ENCODE measurements at places on chromosomes 2 and 18.

GRCh38 chr2:208725280-208725679, 318.7 kb downstream of the PTH2R start:
- DNase-seq, result no peak

- no peak for DNase-seq
These were observed 128.7 kb downstream of the MEP1B start for GRCh38 chr18:32318581-32318980.

- DNase-seq, result no peak
These were observed 251.3 kb downstream of the MYCN start for GRCh38 chr2:16191431-16192200.

DNA sequence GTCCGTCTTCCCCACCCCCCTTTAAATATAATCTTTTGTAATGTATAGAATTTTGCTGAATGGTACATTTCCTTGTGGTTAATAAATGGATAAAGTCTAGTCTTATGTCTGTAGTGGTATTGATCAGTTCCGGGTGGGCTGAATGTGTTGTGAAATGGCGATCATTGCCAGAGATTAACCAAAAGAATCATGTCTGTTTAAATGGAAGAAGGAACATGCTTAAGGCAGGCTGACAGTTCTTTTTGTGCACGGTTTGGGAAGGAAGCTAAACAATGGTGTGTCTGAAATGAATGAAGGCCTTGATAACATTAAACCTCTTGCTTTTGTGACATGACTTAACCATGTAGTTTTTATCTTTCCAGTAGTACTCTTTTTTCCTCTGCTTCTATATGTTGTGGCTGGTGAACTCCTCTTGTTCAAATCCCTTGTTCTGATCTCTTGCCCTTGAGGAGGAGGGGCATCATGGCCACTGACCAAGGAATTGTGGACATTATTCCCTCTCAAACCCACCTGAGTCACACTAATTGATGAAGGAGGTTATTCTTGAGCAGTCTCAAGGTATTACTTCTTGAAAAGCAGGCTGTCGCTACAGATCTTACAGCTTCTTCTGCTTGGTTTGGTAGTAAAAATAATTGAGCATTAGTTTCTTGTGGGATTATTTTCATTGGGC, 1.7 kb downstream of the ACVR2A start:
- peak; percentile 12 for DNase-seq

DNA sequence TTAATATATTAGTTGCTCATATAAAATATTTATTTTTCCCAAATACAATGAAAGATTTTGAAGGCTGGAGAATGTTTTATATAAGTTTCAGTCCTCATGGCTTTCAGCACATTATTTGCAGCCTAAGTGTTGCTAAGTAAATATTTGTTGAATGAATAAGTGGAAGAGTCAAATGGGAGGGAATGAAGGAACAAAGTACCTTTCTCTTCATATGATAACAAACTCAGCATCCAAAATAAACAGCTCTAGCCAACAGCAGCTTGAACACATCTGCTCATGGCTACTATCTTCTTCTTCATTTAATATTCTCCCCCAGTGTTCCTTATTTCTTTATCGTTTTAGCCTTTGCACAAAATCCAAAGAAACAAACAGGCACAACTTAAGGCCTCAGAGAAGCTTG, 385.2 kb upstream of the PIK3C3 start:
- DNase-seq, result no peak

DNA sequence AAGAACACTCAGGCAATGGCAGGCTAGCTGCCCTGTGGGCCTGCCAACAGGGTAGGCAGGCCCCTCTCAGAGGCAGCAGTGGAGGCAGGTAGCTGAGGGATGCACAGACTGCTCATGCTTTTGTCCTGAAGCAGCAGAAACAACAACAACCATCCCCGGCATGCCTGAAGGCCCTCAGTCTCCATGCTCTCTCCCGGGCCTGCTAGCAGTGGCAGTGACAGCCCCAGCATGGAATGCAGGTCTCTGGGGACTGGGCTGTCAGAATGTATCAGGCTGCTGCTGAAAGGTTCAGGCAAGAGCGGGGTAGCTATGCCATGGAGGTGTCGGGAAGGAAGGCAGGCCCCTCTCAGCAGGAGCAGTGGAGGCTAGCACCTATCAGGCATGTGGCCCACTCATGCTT, 209.8 kb downstream of the KCNJ3 start:
- no peak for DNase-seq

DNA sequence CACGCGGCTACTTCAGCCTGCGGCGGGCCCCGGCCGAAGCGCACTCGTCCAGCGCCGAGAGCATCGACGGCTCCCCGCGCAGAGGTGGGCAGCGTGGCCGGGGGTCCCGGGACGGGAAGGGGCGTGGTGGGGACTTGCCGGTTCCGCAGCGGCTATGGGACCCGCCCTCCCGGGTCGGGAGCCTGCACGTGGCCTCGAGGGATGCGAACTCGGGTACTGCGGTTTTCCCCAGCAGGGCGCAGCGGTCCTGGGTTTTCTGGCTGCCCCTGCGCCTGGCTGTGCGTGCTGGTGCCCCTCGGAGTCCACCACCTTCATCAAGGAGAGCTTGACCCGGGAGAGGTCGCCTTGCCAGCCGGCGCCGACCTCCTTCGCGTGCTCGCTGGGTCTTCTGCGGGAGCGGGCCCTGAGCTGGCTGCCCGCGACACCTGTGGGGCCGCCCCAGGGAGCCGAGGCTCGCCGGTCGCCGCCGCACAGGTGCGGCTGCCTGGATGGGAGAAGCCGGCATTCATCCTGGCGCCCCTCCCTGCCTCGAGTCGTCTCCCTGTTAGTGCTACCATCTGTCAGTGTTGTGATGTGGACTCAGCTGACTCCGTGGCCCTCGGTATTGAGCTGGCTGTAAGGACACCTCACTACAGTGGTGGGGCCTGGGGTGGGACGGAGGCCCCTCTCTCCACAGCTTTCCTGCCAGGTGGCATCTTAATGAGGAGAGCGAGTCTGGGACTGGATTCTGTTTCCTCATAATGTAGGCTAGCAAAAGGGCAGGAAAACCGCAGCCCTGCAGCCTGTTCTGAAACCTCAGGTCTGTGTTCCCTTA, 177.3 kb downstream of the AGAP1 start:
- DNase-seq, result no peak

DNA sequence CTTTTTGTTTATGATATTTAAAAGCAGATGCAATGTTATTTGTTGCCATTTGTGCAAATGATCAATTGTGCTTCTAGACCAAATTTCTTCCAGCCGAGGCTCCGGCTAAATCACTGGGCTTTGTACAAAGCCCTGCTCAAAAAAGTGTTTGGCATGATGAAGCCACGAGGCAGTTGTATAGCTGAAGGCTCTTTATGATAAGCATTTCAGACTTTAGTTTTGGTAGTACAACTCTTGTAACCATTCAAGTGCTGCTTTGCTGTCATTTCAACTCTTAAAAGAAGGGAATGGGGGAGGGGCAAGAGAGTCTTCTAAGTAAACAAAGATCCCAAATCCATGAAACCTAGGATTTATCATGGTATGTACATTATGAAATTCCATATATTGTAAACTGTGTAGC, 3.3 kb upstream of the ZNF532 start:
- DNase-seq, result no peak

DNA sequence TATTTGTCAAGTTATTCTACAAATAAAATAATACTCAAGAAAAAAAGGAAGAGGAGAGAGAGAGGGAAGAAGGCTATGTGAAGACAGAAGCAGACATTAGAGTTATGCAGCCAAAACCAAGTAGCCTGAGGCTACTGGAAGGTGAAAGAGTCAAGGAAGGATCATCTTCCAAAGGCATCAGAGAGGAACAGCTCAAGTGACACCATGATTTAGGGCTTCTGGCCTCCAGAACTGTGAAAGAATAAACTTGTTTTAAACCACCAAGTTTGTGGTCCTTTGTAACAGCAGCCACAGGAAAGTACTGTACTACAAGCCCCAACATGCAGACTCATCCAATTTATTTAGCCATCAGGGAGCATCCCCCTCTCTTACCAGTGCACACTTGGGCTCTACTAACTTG, 788.5 kb upstream of the LRRTM1 start:
- DNase-seq, result no peak

- DNase-seq, result peak; percentile 10
These were observed 20.2 kb downstream of the CRACDL start for GRCh38 chr2:98915751-98916358.

DNA sequence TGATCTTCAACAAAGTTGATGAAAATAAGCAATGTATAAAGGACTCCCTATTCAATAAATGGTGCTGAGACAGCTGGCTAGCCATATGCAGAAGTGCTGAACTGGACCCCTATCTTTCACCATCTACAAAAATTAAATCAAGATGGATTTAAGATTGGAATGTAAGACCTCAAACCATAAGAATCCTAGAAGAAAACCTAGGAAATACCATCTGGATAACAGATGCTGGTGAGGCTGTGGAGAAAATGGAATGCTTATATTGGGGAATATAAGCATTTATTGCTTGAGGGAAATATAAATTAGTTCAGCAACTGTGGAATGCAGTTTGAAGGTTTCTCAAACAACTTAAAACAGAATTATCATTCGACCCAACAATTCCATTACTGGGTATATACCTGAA, 89.6 kb downstream of the GCA start:
- DNase-seq, result no peak

GRCh38 chr2:234496055-234496834, 636 bp downstream of the ARL4C start:
- DNase-seq, result peak; percentile 36

DNA sequence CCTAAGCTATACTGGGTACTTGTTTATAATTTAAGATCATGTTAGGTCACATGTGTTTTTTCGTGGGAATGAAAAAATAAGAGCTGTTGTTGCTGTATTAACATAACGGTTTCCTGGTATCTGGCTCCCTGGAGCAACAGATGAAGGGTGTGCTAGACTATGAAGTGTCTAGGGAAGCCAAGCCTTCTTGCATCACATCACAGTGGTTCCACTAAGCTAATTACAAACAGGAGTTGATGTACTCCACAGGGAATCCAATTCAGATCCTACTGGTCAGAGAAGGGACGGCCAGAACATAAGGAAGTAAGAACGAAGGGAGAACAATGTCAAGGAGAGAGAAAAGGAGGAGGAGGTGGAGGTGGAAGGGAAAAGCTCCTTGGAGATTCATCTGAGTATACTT, 193.0 kb upstream of the CYP26B1 start:
- DNase-seq, result no peak

DNA sequence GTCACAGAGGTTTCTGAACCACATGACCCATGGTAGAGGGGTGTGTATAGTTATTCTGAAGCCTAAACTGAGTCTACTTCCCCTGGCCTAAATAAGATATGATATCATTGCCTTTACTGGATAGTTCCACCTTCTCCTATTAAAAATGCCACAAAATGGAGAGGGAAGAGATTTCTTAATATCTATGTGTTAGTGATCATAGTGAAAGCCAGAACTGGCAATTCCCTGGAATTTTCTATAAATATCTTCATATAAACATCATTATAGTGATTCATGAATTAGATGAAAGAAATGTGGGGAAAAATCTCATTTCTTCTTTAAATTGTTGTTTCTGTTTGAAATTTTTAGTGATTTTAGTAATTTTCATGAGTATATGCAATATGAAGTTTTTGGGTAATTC, 45.8 kb downstream of the TSHZ1 start:
- DNase-seq, result no peak

DNA sequence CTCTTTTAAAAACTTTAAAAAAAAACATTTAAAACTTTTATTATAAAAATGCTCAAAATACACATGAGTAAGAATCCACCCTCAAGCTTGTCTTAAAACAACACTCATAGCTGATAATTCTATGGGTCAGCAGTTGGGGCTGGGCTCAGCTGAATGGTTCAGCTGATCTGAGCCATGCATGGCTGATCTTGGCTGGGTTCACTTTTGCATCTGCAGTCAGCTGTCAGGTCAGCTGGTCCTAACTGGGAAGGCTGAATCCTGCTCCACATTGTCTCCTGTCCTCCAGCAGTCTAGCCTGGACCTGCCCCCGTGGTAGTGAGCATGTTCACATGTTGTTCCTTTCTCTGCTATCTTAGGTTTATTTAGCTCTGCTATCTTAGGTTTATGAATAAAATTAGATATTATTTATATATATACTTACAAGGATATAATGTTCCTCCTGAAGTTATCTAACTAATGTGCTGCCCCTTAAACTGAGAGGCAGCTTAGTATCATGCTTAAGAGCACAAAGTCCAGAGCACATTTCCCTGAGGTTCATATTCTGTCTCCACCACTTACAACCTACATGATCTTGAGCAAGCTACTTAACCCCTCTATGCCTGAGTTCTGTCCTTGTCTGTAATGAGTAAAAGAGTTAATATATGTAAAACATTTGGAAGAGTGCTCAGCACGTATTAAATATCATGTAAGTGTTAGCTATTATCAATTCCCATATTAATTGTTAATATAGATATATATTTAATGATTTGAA, 309.4 kb downstream of the PTPRM start:
- no peak for DNase-seq

- DNase-seq, result no peak
These were observed 172.7 kb downstream of the HRH4 start for GRCh38 chr18:24633121-24633520.

GRCh38 chr2:33210626-33211025, 263.9 kb downstream of the LTBP1 start:
- DNase-seq, result peak; percentile 97

DNA sequence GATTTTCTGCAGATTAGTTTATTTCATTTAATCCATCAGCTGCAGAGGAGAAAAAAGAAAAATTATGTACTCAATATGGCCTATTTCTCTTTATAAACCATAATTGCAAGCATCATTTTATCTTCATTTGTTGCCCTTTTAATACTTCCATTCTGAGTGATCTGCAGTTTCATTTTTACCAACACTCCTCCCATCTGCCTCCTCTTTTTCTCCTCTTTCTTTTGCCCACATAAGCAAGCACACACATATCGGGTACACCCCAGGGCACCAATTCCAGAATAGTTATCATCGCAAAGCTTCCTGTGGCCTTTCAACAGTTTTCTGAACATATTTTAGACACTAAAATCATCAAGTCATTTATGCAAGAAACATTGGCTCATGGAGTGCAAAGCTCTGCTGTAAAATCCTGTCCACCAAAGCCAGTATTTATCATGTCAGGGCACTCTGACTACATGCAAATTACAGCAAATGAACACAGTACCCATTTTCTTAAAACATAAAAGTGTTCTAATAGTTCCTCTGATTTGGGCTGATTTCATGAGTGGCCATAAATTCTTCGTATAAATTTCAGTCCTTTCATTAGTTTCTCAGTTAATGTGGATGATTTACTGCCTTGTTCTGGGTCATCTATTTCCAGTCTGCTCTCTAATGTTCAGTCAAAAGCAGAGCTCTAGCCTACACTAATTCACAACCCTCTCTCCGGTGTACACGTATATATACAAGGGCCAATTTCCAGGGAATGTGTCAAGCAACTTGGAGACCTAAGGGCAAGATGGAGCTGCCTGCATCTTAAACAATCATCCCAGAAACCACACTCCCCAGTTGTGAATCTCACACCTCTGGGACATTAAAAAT, 281.3 kb downstream of the STK39 start:
- DNase-seq, result no peak

Measured in iris pigment epithelial cell (primary cell).